ENCODE measurements at places on chromosomes 5 and 9. TPM values are rescaled to one million over a fixed set of nuclear protein-coding genes. Genes with fewer than 3 reads are reported as not detected.

The ARID3C gene
- polyA plus RNA-seq, result 0.08 TPM

The LURAP1L gene
- polyA plus RNA-seq, result 24.4 TPM

The PRLR gene
- polyA plus RNA-seq, result not detected

The SPATA31C1 gene
- polyA plus RNA-seq, result not detected

The MOB3B gene
- 7.6 TPM for polyA plus RNA-seq

The LCP2 gene
- not detected for polyA plus RNA-seq

The NPR3 gene
- polyA plus RNA-seq, result 18.0 TPM

The GPR151 gene
- not detected for polyA plus RNA-seq

Measured in A549 (cell line).